Kidney tubule cell (primary cell): ENCODE measurements at places on chromosomes 7 and 10.

DNA sequence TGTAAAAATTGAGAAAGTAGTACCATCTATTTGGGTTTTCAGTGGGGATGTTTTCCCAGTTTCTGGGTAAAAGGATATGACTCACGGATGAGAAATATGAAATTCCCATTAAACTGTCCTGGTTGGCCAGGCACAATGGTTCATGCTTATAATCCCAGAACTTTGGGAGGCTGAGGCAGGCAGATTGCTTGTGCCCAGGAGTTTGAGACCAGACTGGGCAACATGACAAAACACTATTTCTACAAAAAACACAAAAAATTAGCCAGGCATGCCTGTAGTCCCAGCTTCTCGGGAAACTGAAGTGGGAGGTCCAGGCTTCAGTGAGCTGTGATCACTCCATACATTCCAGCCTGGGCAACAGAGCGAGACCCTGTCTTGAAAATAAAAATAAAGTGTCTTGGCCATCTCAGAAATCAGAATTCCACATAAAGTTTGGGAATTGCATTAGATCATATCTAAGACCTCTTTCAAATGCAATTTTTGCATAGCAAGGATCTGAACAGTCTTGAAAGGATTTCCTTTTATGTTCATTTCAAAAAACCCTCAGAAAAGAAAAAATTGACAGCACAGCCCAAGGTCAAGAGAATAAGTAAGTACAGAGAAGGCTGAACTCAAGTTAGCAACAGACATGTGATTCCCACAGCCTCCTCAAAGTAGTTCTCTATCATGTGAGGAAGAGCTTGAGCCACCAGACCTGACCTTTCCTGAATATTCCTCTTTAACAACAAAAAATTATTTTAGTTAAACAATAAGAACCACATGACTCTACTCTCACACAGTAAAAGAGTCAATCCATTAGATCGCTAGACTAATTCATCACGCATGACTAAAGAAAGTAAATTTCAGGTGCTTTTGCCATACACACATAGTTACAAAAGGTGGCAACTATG, 141.5 kb upstream of the CAV2 start:
- peak; percentile 79 for DNase-seq

GRCh38 chr10:52283174-52283573, 30.9 kb upstream of the DKK1 start:
- no peak for DNase-seq

DNA sequence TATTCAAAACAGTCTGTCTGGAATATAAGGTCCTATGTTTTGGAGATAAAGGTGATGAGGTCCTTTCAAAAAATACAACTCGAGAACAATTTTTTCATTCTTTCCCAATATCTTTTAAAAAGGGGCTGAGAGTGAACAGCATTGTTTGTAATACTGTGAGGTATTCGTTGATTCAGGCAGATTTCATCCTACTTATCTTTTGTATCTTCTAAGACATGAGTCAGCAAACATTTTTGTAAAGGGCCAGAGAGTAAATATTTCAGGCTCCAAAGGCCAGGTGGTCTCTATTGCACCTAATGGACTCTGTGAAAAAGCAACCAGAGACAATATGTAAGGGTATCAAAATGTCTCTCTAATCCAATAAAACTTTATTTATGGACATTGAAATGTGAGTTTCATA, 8.1 kb upstream of the ANK3 start:
- DNase-seq, result no peak

DNA sequence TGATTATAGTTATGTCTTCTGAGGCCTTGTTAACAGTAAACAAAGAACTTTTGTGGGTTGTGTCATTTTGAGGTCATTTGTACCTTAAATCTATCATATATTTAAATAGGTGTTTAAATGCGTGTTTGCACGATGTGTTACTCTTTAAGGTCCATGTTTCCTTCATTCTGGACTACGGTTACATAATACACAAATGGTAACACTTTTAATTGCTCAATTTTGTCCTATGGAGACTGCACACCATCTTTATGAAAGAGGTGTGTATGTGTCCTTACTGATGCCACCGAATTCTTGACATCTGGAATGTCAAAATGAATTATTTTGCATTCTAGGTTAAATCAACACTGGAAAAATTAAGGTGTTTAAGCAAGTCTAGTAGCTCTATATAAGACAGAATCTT, 1.7 kb downstream of the PALS2 start:
- DNase-seq, result peak; percentile 10

DNA sequence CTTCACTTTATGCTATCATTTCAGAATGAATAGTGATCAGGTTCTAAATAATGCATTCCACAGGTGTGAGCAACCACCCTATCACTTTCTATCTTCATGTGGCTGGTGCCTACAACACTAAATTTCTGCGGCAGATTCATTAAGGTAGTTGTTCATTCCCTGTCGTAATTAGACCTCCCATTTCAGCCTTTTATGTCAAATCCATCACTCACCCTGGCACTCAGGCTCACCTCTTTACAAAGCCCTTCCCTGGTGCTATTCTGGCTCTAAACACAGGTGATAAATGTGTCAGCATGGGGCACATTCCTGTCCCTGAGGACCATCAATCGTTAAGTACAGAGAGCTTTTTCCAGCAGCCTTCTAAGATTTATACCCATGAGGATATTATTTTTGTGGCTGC, 300.0 kb upstream of the C7orf33 start:
- peak; percentile 19 for DNase-seq

DNA sequence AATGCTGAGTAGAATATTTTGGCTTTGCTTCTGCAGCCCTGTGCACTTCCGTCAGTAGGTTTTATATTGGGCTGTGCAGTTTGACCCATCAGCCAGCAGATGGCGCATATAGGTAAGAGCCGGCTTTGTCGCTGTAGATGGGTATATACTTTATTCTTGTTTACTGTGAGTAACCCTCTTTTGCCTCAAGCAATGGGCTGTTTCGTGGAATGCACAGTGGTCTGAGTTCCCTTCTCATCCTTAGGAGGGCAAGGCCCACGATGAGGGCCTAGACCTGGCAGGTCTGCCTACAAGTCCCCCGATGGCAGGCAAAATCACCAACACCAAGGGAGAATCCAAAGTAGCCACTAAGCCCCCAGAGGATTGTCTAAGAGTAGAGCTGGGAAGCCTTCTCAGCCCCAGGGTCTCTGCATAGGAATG, 1002.9 kb upstream of the KCND2 start:
- DNase-seq, result peak; percentile 67

GRCh38 chr10:119670717-119671116, 19.5 kb downstream of the BAG3 start:
- DNase-seq, result peak; percentile 86

DNA sequence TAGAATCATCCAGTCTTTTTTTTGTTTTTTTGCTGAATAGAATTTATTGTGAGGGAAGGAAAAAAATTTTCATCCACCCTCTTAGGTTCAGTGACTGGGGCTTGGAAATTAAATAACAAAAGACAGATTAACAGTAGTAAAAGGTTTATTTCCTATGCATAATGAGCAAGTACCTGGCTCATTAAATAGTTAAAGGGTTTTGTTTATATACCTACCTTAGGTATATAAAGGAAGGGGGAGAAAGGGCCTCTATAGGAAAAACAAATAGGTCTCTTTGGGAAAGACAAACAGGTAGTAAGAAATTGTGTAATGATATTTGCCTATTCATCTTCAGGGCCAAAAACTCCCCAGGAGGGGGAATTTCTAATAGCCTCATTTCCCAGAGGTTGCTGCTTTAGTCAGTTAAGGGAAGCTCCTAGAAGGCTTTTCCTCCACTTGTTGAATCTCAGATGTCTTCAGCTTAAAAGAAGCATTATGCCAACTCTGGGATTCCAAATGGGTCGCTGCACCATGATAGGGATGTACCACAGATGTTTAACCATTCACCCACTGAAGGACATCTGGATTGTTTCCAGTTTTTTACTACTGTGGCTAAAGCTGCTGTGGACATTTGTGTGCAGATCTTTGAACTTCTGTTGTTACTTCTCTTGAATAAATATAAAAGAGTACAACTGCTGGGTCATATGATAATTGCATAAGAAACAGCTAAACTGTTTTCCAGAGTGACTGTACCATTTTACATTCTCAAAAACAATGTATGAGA, 11.3 kb downstream of the ACADSB start:
- DNase-seq, result no peak

- no peak for DNase-seq
Measured at GRCh38 chr10:2020836-2021235, 283.5 kb upstream of the ADARB2 start.

DNA sequence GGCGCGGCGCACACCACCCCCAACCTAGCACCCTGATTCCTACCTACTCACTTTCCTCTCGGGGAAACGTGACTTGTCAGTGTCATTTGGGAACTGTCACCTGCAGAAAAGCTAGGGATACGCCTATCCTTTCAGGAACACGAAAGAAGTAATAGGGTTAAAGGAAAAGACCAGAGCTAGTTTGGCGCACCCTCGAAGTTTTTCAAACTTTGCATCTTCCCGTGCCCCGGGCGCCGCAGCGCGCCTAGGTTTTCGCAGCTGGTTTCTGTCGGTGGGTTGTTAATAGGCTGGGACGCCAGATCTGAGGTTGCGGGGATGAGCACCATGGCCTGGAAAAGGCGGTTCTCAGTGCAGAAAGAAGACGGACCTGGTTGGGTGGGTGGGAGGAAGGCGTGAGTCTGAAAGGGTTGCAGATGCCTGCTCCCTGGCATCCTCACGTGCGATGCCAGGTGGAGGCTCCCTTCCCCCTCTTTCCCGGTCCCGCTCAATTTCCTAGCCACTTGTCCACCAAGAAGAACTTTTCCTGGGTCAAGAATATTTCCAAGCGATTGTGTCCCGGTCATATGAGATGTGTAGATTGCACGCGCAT, 568 bp upstream of the MEOX2 start:
- no peak for DNase-seq

DNA sequence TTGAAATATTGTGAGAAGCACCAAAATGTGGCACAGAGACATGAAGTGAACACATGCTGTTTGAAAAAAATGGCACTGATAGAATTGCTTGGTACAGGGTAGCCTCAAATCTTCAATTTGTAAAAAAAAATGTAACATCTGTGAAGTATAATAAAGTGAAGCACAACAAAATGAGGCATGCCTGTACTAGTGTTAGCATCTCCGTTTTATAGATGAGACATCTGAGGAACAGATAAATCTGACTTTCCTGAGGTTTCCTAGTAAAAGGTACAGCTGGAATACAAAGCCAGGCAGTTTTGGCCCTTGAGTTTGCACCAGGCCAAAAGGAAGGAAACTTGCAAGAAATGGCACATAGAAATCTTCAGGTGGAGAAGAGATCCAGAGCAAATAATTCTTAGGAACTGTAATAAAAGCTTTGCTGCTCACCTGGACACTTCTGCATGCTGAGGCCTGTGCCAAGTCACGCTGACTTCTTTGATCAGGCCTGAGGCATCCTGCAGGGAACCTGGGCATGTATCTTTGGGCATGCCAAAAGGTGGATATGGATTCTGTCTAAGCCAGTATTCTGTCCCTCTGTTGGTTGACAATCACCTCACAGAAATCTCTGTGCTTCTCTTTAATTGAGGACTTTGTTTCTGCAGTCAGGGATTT, 251.5 kb upstream of the PLPP4 start:
- no peak for DNase-seq

GRCh38 chr10:124710266-124710881, 33.8 kb downstream of the FAM53B start:
- peak; percentile 19 for DNase-seq
